Muscle of leg (tissue), 16 donors: ENCODE measurements at places on chromosomes 13 and 19. TPM values are rescaled to one million over a fixed set of nuclear protein-coding genes. Genes with fewer than 3 reads are reported as not detected.
A peak's percentile ranks its signal among the peaks of the same experiment; 100 is the strongest.

The TJP3 gene
- total RNA-seq: 0.04 TPM

GRCh38 chr13:20713751-20714150 lies 10.3 kb downstream of the IL17D start:
- H3K27ac ChIP-seq: peak overlapping the region; percentile 95
- H3K27me3 ChIP-seq: no peaks in the 10 kb centered on the region
- no peak overlapping the region for H3K4me3 ChIP-seq
- no peaks in the 10 kb centered on the region for H3K36me3 ChIP-seq
- DNase-seq: peak; percentile 74
- peaks cover 58% of the 10 kb centered on the region for H3K4me1 ChIP-seq

DNA sequence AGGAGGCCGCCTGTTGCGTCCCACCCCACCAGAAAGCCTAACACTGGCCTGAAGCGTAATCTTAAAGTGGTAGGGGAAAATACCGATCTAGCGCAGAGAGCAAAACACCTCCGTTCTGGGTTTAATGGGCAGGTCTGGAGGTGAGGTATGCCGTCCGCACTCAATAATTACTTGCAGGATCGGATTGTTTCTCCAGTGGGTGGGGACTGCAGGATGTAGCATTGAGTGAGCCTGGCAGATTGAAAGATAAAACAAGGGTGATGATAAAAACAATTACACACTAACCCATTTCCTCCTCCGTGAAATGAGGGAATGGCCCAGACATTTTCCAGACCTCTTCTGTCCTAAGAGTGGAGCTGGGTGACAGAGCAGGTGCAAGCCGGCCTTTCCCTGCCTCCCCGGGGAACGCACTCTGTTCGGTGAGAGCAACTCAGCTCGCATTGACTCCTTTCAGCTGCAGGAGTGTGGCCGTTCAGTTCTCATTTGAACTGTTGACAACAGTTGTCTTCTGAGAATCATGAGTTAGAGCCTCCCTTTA lies 110.2 kb upstream of the DOCK9 start:
- H3K4me1 ChIP-seq: peaks cover 5% of the 10 kb centered on the region
- H3K4me3 ChIP-seq: peak overlapping the region; percentile 60
- no peak overlapping the region for H3K27ac ChIP-seq
- DNase-seq: no peak

GRCh38 chr13:37357548-37357947 lies 241.0 kb downstream of the POSTN start:
- H3K4me3 ChIP-seq: no peak overlapping the region
- no peak overlapping the region for H3K27ac ChIP-seq
- H3K27me3 ChIP-seq: no peaks in the 10 kb centered on the region
- H3K36me3 ChIP-seq: no peaks in the 10 kb centered on the region
- DNase-seq: no peak

- no peak overlapping the region for H3K4me3 ChIP-seq
- peaks cover 25% of the 10 kb centered on the region for H3K36me3 ChIP-seq
- H3K27me3 ChIP-seq: no peaks in the 10 kb centered on the region
- no peak for DNase-seq
- H3K27ac ChIP-seq: no peak overlapping the region
Measured at GRCh38 chr19:48925240-48925843, 8.2 kb upstream of the DHDH start.

GRCh38 chr19:7900401-7900870 lies 3.2 kb upstream of the MAP2K7 start:
- H3K4me3 ChIP-seq: no peak overlapping the region
- no peak overlapping the region for H3K27ac ChIP-seq
- peak; percentile 23 for DNase-seq
- H3K36me3 ChIP-seq: peaks cover 3% of the 10 kb centered on the region

DNA sequence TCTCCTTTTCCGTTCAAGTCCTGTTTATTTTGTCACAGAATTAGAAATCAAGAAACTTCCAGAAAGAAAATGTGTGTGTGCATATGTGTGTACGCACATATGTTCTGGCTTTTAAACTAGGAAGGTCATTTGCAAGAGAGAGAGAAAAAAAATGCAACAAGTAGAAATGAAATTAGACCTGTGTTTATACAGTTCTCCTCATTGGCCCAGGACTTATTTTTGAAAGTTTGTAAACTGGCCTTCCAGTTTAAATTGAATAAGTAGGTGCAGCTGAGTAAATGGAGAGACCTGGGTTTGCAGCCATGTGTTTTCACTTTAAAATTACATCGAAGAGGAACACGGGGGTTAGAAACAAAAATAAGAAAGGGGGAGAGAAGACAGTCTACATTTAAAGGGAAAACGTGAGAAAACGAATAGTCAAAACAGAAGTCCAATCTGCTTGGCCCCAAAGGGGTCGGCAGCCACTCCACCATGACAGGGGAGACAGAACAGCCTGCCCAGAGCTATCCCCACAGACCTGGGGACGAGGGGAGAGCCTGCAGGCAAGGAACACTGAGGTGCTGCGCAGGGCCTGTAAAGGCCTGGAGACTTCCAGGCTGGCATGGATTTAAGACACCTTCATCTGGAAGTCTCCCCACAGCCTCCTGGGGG lies 216.8 kb upstream of the MAB21L1 start:
- H3K36me3 ChIP-seq: no peaks in the 10 kb centered on the region
- DNase-seq: peak; percentile 82
- no peaks in the 10 kb centered on the region for H3K27me3 ChIP-seq
- H3K4me1 ChIP-seq: peaks cover 49% of the 10 kb centered on the region
- H3K27ac ChIP-seq: peak overlapping the region; percentile 85
- H3K4me3 ChIP-seq: no peak overlapping the region

- no peaks in the 10 kb centered on the region for H3K27me3 ChIP-seq
- peaks cover 63% of the 10 kb centered on the region for H3K36me3 ChIP-seq
- H3K4me3 ChIP-seq: no peak overlapping the region
- no peak overlapping the region for H3K27ac ChIP-seq
- DNase-seq: no peak
Measured at GRCh38 chr19:308471-309205, 17.4 kb upstream of the PLPP2 start.

The TGFBR3L gene
- 0.31 TPM for total RNA-seq

The PNMA8B gene
- 3.5 TPM for total RNA-seq

DNA sequence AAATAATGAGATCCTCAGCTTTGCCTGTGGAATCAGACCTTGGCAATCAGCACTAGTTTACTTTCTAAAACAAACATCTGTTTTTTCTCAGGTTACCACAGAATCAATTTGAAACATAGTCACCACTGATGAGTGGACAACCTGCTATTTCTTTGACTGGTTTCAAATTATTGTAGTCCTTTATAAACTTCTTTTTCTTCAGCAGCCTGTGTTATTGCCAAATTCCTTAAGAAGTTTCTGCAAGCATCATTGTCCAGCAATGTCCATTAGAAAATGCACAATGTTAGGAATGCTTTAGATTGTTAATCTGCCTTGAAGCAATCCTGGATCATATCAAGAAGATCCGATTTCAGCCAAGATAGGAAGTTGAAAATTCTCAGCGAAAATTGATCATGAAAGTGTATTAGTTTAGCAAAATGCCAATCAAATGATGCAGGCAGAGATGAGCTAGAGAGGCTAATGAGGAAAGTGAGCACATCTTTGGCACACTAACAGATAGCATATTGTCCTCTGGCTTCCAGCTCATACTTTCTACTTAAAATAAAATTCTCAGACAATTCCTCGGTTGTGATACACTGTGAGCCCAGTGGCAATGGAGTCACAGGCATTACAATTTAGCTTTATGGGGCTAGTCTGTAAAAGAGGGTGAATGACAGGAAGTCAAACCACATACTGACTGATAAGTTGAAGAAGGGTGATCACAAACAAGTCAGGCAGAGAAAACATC lies 270.6 kb downstream of the SLITRK6 start:
- no peaks in the 10 kb centered on the region for H3K27me3 ChIP-seq
- H3K4me3 ChIP-seq: no peak overlapping the region

The FREM2 gene
- total RNA-seq: 8.5 TPM

The LACC1 gene
- total RNA-seq: 1.5 TPM

The TSSK6 gene
- 0.31 TPM for total RNA-seq

DNA sequence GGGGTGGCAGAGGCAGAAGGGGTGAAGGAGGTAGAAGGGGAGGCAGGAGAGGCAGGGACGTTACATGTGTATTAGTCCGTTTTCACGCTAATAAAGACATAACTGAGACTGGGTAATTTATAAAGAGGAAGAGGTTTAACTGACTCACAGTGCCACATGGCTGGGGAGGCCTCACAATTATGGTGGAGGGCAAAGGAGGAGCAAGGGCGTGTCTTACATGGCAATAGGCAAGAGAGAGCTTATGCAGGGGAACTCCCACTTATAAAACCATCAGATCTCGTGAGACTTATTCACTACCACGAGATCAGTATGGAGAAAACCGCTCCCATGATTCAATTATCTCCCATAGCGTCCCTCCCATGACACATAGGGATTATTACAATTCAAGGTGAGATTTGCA lies 19.0 kb upstream of the ACOD1 start:
- H3K27ac ChIP-seq: no peak overlapping the region
- H3K4me3 ChIP-seq: no peak overlapping the region
- no peak for DNase-seq
- peaks cover 2% of the 10 kb centered on the region for H3K4me1 ChIP-seq

DNA sequence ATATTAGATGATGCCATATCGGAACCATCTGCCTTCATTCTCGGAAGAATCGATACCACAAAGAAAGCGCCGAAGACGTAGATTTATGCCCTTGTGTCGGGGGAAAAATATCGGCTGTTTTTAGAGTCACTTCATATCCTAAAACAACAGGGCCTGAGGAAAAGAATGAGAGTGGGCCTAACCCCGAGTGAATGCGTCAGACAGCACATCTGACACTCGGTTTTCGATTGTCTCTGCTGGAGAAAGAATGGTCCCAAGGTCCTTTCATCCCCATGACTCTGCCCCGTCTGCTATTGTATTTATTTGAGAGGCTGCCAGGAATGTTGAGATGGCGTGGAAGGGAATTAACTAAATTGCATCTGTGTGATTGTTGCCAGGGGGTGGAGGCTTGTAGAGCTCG lies 46.1 kb downstream of the CHST8 start:
- H3K27me3 ChIP-seq: peaks cover 6% of the 10 kb centered on the region
- H3K36me3 ChIP-seq: no peaks in the 10 kb centered on the region
- no peak overlapping the region for H3K27ac ChIP-seq

DNA sequence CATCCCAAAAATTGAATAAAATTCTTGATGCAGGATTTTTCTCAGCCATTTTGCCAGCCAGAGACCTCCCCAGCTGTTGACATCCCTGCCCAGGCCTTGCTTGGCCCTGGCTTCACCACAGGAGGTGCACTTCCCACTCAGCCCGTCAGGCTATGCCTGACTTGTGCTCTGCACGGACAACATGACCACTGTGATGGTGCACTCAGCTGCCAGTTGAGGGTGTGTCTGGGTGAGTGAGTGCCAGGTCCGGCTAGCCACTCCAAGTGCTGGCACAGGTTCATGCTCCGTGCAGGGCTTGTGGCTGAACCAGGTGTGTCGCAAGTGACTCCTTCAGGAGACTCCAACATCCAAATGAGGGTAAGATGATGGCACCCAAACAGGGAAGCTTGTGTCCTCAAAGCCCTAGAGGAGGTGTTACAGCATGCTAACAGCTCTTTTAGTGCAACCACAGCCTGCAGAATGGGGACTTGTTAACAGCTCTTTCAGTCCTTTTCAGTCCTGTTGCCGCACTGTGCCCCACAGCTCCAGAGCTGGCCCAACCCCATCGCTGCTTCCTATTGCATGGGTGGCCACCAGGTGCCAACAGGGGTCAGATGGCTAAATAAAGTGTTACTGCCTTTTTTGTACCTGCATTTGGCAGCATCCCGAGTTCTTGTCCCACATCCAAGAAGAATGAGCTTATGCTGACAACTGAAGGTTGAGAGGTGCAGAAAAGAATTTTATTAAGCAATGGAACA lies 380.7 kb downstream of the SLITRK5 start:
- no peaks in the 10 kb centered on the region for H3K4me1 ChIP-seq
- no peaks in the 10 kb centered on the region for H3K36me3 ChIP-seq
- no peak for DNase-seq
- H3K27me3 ChIP-seq: no peaks in the 10 kb centered on the region
- no peak overlapping the region for H3K4me3 ChIP-seq

- no peak overlapping the region for H3K27ac ChIP-seq
- no peaks in the 10 kb centered on the region for H3K36me3 ChIP-seq
- no peak overlapping the region for H3K4me3 ChIP-seq
- no peak for DNase-seq
- H3K4me1 ChIP-seq: no peaks in the 10 kb centered on the region
Measured at GRCh38 chr13:73873940-73874830, 260.0 kb downstream of the KLF12 start.

The ZNF577 gene
- 15.6 TPM for total RNA-seq

DNA sequence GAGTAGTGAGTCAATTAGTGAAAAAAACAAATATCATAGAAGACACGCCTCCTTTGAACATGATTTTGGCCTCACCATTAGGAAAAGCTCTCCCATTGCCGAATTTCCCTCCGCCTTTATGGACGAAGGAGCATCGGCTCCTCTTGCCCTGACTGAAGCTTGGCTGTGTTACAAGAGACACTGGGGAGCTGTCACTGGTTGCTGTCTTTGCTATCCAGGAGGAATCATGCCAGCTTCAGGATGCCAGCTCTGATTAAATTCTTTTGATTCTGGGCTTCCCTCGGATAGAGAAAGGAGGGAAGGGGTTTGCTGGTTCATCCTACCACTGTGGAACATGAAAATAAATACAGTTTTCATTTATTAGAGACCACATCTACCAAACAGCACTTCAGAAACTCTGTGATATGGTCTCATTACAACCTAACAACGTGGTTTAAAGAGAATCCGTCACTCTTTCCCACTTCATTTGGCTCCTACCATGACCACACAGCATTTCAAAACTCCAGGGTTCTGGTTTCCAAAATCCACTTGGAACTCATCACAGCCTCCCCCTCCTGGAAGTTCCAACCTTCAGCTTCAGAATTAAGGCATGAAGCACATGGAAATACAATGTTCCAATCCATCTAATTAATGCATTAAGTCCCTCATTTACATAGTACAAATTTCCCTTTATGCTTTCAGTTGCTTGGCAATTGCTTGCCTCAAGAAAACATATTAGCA lies 446.0 kb downstream of the EFNB2 start:
- no peaks in the 10 kb centered on the region for H3K36me3 ChIP-seq
- H3K27ac ChIP-seq: no peak overlapping the region
- peak; percentile 41 for DNase-seq

The KCNRG gene
- 2.1 TPM for total RNA-seq

GRCh38 chr19:7522923-7523667 lies 671 bp downstream of the MCOLN1 start:
- DNase-seq: no peak
- no peak overlapping the region for H3K27ac ChIP-seq
- H3K4me3 ChIP-seq: peak overlapping the region; percentile 63
- H3K4me1 ChIP-seq: peaks cover 17% of the 10 kb centered on the region

DNA sequence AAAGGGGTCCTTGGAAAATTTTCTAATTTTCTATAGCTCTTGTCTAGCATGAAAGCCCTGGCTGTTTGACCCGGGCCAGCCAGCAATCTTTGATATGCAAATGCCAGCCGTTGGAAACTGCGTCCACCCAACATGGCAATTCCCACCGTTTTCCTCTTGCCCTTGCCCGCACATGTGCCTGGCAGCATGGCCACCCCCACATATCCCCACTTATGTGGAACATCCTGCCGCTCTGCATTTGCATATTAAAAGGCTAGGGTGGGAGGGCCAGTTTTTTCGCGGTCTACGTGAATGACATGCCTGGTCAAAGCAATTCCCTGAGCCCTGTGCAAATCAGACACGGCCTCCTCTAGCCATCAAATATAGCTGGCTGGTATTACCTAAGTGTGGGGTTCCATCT lies 110.3 kb upstream of the TDRD3 start:
- no peak overlapping the region for H3K4me3 ChIP-seq
- DNase-seq: no peak
- H3K36me3 ChIP-seq: no peaks in the 10 kb centered on the region
- no peaks in the 10 kb centered on the region for H3K4me1 ChIP-seq
- H3K27ac ChIP-seq: no peak overlapping the region

GRCh38 chr13:106344342-106344741 lies 191.1 kb downstream of the EFNB2 start:
- peaks cover 5% of the 10 kb centered on the region for H3K27me3 ChIP-seq
- no peak overlapping the region for H3K27ac ChIP-seq
- peak; percentile 30 for DNase-seq
- H3K36me3 ChIP-seq: no peaks in the 10 kb centered on the region

The PABPC3 gene
- total RNA-seq: 0.09 TPM

The IGFL2 gene
- total RNA-seq: 0.09 TPM
